Fibroblast of the aortic adventitia (primary cell): ENCODE measurements at places on chromosomes 1 and 21. TPM values are rescaled to one million over a fixed set of nuclear protein-coding genes. Genes with fewer than 3 reads are reported as not detected.

DNA sequence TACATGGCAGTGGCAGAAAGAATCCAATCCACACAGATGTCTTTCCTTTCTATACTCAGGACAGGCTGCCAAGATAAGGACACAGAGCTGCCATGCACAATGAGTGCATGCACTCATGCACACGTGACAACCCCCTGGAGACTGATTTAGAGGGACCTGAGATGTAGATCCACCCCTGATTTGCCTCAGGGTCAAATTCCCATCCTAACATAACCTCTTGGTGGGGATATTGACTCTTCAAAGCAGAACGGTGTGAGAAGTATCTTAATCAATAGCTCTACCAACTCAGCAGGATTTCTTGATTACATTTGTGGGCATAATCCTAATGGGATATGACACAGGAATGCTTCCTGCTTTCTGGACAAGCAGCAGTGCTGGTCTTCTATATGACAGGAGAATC is 125.2 kb upstream of the DSCAM start:
- no peak for DNase-seq

DNA sequence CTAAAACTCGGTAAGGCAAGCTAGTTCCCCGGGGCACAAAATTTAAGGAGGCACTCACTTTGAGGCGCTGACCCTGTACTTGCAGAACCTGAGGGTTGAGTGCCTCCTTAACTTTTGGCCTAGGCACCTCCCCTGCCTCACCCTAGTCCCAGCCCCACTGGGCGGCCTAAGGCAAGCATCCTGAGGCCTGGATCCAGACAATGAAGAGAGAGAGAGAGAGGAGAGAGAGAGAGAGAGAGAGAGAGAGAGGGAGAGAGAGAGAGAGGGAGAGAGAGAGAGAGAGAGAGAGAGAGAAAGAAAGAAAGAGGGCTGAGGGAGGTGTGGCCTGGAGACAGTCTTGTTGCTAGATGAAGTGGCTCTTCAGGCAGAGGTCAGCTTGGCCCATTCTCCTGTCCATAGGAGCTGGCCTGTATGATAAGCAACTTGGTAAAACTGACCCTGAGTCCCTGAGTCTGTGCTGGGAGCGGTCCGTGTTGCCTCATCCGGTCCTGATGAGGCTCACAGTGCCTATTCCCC is 7.4 kb upstream of the LRRN2 start:
- DNase-seq: no peak

GRCh38 chr1:175174309-175175102 is 18.1 kb downstream of the KIAA0040 start:
- DNase-seq: no peak

- DNase-seq: no peak
Observed at GRCh38 chr21:40235528-40235927, 368.3 kb downstream of the PCP4 start.

DNA sequence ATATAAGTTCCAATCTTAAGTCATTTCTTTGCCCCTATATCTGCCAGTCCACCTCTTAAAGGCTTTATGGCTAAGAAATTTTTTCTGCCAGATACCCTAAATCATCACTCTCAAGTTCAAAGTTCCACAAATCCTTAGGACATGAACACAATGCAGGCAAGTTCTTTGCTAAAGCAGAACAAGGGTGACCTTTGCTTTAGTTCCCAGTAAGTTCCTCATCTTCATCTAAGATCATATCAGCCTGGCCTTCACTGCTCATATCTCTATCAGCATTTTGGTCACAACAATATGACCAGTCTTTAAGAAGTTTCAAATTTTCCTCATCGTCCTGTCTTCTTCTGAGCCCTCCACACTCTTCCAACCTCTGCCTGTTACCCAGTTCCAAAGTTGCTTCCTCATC is 402.2 kb upstream of the RUNX1 start:
- no peak for DNase-seq

DNA sequence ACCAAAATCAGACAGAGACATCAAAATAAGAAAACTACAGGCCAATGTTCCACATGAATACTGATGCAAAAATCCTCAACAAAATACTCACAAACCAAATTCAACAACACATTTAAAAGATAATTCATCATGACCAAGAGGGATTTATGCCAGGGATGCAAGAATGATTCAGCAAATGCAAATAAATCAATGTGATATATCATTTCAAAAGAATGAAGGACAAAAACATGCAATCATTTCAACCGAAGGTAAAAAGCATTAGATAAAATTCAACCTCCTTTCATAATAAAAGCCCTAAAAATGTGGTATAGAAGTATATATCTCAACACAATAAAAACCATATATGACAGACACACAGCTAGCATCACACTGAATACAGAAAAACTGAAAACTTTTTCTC is 81.5 kb upstream of the LYPLAL1 start:
- peak; percentile 75 for DNase-seq

DNA sequence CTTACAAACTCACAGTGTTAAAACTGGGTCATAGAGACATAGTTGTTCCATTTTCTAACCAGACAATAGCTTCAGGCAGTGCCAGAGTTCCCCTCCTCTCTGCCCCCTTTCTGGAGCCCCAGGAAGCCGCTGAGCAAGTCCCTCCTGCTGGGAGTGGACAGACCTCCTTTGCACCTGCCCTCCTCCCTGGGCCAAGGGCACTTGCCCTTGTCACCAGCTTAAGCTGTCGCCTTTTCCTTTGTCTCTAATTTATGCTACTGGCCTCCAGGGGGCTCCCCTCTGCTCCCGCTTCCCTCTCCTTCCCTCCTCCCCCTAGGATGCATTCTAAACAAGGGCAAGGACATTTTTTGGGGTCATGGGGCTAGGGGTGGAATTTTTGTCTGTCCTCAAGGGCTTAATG is 182.4 kb downstream of the MIS18A start:
- peak; percentile 4 for DNase-seq

- DNase-seq: peak; percentile 70
Observed at GRCh38 chr1:24385160-24385940, 28.2 kb downstream of the STPG1 start.

DNA sequence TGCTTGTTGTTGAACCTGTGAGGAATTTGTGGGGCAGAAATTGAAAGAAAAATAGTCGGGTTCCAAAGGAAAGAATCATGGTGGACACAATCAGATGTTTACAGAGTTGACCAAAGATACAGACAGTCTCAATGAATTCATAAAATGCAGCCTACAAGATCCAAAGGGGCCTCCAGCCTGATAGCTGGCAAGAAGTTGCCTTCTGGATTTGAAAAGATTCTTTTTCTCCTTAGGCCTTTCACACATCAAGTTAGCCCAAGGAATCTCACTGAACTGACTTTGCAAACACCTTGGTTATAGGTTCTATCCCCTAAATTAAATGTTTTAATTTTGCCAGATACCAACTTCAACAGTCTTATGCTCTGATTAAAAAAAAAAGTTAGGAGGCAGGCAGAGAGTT is 21.5 kb downstream of the SLAMF1 start:
- DNase-seq: no peak

- no peak for DNase-seq
Observed at GRCh38 chr1:241776911-241777310, 71.1 kb upstream of the EXO1 start.

DNA sequence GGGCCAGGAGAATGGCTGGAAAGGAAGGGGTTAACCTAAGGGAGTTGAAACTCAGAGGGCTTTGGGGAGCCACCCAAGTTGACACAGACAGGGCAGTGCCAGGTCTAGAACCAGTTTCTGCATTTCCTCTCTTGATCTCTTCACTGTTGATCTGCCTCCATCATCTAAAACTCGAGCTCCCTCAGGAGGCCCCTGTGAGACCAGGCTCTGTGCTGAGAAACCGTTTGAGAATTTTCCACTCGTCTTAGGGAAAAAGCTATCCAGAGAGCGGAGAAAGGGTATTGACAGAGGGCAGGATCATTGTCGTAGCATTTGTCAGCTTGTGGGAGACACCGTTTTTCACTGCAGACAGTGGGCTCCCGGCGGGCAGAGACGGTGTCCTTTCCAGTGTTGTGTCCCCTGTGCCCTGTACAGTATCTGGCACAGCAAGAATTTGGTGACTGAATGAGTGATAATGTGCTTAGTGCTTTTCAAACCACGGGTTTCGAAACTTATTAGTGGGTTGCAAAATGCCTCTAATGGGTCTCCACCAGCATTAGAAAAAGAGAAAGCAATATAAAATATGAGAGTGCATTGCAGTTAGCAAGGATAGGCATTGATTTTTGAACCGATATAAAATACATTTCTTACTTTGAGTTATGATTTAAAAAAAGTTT is 31.1 kb downstream of the PROK1 start:
- peak; percentile 19 for DNase-seq

DNA sequence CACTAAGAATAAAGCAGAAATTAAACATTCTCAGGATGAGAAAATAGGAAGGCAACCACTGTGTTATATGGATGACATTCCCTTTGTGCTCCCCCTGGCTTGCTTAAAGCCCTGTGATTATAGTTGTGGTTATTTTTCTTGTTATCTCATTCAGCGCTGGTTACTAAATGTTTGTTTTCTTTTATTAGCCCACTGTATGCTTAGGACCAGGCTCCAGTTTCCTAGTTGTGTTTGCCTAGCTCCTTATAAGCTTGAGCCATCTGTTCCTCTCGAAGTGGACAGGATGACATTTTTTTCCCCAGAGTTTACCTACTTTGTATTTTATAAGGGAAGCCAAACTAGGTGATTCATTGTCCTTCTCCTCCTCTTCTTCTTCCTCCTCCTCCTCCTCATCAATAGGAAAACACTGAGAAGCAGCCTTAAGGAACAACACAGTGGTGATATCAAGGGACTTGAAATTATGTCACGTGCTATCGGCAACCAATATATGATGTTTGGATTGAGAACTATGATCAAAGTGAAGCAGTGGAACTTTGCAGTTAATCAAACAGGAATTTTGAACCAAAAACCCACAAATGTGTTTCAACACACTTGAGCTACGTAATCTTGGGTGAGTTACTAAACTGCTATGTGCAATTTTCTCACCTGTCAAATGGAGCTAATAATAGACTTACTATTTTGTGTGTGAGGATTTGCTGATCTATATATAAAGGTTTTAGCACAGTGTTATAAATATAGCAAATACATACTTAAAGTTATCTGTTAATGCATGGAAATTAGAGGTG is 35.1 kb upstream of the RGS7 start:
- no peak for DNase-seq

DNA sequence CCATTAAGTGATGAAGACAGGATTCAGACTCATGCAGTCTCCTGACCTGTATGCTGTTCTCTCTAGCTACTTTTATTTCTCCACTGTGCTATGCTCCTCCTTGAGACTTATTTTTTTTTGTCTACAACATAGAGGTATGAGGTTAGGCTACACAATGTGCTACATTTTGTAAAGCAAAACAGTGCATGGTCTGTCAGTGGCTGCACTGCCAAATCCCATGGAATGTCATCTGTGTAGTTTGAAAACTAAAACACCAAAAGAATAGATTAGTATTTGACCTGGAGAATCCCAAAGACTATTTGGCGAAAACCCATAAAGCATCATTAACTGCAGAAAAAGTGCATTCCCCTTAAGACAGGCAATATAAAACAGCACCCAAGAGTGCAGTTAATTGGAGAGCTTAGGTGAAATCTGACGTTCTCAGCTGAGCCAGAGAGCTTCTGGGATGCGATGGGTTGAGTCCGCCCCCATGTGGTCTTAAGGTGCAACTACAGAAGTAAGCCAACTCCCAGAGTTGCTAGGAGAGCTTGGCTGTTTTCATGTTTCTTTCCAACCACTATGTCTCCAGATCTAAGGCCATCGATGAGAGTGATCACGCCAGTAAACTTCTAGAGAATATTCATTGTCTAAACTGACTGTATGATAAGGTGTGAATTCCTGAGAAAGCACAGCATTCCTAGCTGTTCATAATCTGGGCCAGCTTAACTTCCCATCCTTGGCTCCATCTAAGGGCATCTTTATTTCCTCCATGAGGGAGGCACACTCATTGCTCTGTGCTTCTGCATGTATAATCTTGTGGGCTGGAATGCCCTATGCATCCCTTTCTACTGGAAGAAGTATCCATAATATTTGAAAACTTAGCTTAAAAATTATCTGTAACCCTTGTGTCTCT is 20.7 kb upstream of the CYP2J2 start:
- DNase-seq: peak; percentile 77

DNA sequence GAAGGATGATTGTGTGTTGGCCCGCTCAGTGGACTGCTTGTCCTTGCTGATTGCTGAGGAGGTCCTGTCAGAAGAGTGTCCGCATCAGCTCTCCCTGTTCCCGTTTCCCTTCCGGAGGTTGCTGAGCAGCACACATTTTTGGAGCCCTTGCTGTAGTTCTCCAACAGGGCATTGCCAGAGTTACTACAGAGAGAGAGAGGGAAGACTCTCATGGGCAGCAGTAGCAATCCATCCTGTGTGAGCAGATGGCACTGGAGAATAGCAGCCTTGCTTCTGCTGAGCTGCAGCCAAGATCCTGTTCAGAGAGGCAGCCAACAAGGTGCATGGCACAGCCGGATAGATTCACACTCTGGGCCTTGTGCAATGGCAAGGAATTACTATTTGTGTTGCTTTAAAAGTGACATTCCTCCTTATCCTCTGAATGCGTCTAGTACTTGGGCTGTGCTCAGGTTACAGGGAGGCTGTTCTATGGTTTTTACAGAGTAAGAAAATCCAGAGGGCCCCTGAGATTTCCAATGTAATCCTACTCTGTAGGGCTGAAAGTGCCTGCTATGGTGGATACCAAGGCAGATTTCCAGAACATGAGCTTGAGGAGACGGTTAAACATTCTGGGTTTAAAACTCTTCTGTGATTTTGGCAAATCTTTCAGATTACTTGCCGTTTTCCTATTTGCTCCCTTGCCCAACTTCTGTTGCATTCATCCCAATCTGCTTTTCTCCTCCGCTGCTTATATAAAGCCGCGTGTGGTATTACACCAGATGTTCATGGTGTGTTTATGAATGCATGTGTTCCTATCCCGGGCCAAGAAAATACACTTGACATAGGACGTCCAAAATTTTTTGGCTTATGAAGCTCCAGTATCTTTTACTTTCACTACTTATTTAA is 27.4 kb downstream of the AK4 start:
- DNase-seq: peak; percentile 34

GRCh38 chr1:237961754-237962153 is 71.0 kb upstream of the ZP4 start:
- DNase-seq: no peak

- peak; percentile 60 for DNase-seq
Observed at GRCh38 chr1:109897259-109897955, 13.2 kb upstream of the CSF1 start.

GRCh38 chr1:10515976-10516750 is 41.4 kb downstream of the PEX14 start:
- peak; percentile 36 for DNase-seq

GRCh38 chr1:1337793-1338147 is 6.7 kb downstream of the TAS1R3 start:
- DNase-seq: no peak

- peak; percentile 7 for DNase-seq
Observed at GRCh38 chr1:163230827-163231226, 28.1 kb upstream of the RGS5 start.

- DNase-seq: no peak
Observed at GRCh38 chr21:38851101-38851500, 45.4 kb downstream of the ETS2 start.

The ADORA1 gene
- 0.72 and 6.5 TPM in 2 replicates for total RNA-seq

The SLC30A1 gene
- 37.2 and 47.4 TPM in 2 replicates for total RNA-seq

The SLC25A44 gene
- total RNA-seq: 13.8 and 14.5 TPM in 2 replicates

The GCSAML gene
- total RNA-seq: not detected in 2 replicates

The ID3 gene
- total RNA-seq: 51.8 and 673 TPM in 2 replicates

The GPR89B gene
- 10.6 and 14.5 TPM in 2 replicates for total RNA-seq

The DCDC2B gene
- total RNA-seq: not detected in 2 replicates
